ENCODE measurements at places on chromosomes 16 and 17.

GRCh38 chr17:46166692-46167249 lies 26.5 kb downstream of the KANSL1 start:
- no peak for DNase-seq

- no peak for DNase-seq
Observed at GRCh38 chr17:2485543-2485942, 26.1 kb downstream of the METTL16 start.

- no peak for DNase-seq
Observed at GRCh38 chr16:88928405-88929090, 48.5 kb downstream of the CBFA2T3 start.

GRCh38 chr17:34248511-34249024 lies 6.5 kb upstream of the CCL2 start:
- no peak for DNase-seq

DNA sequence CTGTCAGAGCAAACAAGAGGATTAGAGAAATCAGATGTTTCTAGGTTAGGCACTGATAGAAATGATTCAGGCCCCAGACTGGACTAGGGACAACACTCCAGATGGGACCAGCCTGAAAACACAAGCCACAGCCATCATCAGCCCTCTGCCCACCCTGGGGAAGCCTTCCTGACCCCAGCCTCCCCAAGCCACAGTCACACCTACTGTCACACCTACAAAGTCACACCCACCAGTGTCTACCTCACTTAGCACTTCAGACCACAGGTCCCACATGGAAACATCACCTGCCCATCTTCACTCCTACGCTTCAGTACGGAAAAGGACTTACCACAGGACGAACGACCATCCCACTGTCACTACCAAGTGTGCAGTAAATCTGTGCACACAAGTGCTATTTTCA lies 197.9 kb downstream of the ZFHX3 start:
- no peak for DNase-seq

GRCh38 chr17:9239793-9240658 lies 218.7 kb downstream of the NTN1 start:
- DNase-seq: peak; percentile 72

Measured in activated naive CD4-positive, alpha-beta T cell treated with anti-CD3 and anti-CD28 coated beads, Interleukin-2, amount 10 ng/mL, durations not matched to agents 7 days and 5 days (primary cell).